ENCODE measurements at places on chromosomes 12 and 14.
A peak's percentile ranks its signal among the peaks of the same experiment; 100 is the strongest.

DNA sequence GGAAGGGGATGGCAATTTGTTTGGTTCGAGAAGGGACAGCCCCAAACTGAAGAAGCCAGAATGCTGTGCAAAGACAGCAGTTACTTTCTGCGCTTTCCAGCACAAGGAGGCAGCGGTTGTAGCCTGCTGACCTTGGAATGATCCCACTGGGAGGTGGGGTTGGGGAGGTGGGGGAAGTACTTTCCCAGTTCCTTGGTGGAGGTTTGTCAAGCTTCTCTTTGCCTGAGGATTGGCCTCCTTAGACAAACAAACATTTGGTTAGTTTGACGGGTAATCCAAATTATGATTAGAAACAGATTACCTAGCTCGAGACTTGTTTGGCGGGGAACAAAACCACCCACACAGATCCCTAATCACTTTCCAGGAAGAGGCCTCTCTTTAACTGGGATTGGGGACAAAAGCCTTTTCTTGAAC lies 79.1 kb upstream of the EGLN3 start:
- DNase-seq: no peak

DNA sequence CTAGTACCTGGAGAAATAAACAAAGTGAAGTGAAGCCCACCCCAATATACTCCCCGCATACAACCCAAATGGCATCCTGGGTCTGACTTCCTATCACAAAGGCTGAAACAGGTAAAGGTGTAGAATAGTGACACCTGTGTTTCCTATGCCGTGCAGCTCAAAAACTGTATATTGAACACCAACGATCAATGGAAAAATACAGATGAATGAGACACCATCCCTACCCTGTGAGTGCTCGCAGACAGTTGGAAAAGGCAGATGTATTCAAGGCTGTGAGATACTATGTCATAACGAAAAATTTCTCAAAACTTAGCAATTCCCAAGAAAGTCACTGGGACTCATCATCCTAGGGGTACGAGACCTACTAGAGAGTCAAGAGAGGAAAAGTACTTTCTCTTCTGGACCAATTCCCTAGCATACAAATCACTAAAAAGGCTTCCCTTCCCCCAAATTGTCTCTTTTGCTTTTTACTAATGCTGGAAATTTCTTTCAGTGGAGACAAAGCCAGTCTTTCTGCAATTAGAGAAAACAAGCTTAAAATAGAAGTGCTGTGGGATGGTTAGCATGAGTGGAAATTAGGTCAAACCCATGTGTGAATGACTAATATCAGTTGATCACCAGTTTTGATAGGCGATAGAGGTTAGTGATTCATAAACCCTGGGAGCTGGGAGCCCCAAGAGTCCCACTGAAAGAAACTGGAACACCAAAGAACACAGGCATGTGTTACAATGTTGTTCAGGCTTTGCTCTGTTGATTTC lies 249.7 kb downstream of the SPTSSA start:
- no peak for DNase-seq

DNA sequence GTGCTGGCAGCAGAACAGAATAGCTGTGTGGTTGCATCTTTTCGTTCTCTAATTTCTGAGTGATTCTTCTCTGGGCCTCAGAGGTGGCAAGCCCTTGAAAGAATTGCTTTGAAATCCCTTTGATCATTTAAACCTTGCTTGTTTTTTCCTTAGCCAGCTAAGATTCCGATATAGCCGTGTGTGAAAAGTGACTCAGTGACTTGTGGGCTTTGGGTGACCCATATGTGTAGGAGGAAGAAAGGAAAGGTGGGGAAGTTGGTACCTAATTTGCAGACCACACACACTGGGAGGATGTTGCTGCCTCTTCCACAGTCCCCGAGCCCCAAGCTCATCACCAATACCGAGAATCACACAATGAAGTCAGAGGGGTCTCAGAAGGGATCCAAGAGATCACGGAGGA lies 18.8 kb downstream of the SLC24A4 start:
- no peak for DNase-seq

- DNase-seq: peak; percentile 28
Observed at GRCh38 chr14:100305324-100306100, 732 bp downstream of the SLC25A29 start.

GRCh38 chr12:77521508-77522115 lies 309.1 kb upstream of the NAV3 start:
- DNase-seq: no peak

Data from naive B cell (primary cell).